NCI-H345 (cell line): ENCODE measurements at places on chromosomes 1 and 21.
A peak's percentile ranks its signal among the peaks of the same experiment; 100 is the strongest.

DNA sequence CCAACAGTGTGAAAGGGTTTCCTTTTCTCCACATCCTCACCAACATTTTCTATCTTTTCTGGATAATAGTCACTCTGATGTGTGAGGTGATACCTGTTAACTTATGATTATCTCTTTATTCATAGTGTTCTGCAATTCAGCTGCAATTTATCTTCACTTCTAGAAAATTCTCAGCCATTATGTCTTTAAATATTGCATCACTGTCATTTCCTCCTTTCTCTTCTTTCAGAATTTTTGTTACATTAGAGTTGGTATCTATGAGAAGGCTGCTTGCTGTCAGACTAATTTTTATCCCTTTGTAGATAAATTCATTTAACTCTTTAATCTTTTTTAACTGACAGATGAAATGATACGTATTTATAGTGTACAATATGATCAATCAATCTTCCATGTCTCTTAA is 30.5 kb upstream of the ATF3 start:
- DNase-seq: no peak

DNA sequence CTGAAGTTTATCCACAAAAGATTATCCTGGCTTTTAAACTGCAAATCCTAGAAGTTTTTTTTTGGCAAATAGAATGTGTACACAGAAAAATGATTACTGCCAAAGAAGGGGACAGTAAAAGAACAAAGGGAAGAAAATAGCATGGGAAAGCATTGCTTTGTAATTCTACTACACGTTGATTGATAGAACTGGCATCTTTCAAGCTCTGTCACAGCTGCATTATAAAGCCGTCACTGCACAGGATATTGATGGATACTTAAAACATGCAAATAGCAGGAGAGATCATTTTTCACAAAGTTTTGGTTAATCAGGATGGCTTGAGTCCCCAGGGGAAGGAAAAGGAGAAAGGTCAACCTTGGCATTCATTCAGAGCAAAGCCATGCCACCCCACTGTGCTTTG is 183.7 kb upstream of the RRP15 start:
- no peak for DNase-seq

GRCh38 chr21:31781737-31782136 is 49.8 kb upstream of the SCAF4 start:
- DNase-seq: peak; percentile 86

GRCh38 chr1:24015221-24016210 is 35.4 kb upstream of the SRSF10 start:
- no peak for DNase-seq

GRCh38 chr1:173057984-173058383 is 7.2 kb upstream of the TNFSF18 start:
- DNase-seq: no peak

DNA sequence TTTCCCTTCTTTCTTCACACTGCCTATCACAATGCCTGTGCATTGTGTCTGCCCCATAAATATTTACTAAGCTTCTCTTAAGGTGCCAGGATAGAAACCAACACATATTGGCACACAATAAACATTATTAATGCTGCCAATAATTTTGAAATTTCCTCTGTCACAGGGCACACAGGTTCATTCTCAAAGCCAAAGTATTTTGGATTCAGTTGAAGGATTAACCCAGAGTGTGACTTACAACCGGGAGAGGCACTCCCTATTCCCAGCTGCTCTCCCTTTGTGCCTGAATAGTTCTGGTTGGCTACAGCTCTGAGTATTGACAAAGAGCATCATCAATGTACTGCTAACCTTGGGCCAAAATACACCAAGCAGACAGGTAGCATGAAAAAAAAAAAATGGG is 46.6 kb upstream of the ATP1A1 start:
- peak; percentile 81 for DNase-seq

- DNase-seq: no peak
Measured at GRCh38 chr1:95237981-95238703, 4.1 kb downstream of the RWDD3 start.

DNA sequence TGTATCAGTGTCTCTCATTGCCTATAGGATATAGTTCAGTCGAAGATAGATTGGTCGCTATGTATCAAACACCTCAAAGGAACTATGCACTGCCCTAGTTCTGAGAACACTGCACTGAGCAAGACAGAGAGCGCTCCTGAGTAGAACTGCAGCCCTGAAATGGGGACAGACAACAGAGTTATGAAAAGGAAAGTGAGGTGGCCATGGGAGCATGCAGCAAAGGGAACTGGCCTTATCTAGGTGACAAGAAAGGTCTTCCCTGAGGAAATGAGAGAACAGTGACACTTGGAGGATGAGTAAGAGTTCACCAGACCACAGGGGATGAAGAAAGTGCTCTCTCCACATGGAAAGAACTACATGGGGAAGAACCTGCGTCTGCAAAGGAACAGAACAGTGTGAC is 7.5 kb upstream of the G0S2 start:
- DNase-seq: no peak

DNA sequence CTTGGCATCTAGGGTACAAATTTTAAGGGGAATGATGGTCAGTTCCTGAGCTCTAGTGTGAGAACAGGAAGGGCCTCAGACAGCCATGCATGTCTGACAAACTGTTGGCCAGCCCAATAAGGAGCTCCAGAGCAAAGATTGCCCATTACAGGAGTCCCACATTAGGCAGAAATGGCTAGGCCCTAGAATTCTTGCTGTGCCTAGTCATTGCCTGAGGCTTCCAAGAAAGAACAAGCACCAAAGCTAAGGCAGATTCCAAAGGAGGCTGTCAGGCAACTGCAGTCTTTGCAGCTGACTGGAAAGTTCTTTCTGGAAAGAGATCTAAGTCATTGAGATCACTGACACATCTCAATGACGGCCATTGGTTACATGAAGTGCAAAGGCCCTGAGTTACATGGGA is 3.9 kb upstream of the STIL start:
- DNase-seq: no peak

GRCh38 chr1:30412241-30413110 is 310.9 kb downstream of the MATN1 start:
- DNase-seq: no peak

GRCh38 chr1:239841631-239842030 is 250.1 kb upstream of the FMN2 start:
- no peak for DNase-seq

- no peak for DNase-seq
Measured at GRCh38 chr1:198849093-198849492, 210.3 kb downstream of the PTPRC start.

GRCh38 chr1:235136111-235136510 is 7.5 kb upstream of the TOMM20 start:
- DNase-seq: no peak

DNA sequence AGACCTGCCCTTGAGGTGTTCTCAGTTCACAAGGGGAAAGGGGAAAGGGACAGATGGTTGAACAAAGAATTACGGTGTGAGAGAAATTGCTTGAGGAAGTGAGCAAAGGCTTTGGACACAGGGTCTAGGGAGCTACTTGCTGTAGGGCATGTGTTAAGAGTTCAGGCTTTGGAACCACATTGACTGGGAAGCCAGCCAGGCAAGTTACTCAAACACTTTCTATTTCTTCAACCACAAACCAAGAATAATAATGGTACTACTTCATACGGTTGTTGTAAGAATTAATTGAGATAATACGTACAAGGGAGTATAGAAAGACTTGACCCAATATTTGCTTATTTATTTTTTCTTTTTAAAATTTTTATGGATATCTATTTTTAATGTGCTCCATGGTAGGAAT is 26.6 kb downstream of the AK4 start:
- DNase-seq: no peak

- DNase-seq: peak; percentile 43
Measured at GRCh38 chr1:32881871-32882850, 4.1 kb upstream of the HPCA start.

DNA sequence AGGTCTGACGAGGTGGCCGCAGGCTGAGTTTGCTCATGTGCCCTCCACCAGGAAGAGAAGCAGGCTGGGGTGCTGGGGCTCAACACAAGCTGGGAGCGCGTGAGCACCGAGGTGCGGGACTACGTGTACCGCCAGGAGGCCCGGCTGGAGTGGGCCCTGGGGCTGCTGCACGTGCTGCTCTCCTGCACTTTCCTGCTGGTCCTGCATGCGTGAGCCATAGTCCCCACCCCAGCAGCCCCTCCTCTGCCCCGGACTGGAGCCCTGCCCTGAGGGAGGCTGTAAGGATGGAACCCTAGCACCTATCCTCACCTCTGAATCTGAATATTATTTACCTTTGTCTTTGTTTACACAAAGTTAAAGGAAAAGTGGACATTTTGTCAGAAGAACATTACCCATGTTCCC is 7.8 kb upstream of the ADAM15 start:
- no peak for DNase-seq

DNA sequence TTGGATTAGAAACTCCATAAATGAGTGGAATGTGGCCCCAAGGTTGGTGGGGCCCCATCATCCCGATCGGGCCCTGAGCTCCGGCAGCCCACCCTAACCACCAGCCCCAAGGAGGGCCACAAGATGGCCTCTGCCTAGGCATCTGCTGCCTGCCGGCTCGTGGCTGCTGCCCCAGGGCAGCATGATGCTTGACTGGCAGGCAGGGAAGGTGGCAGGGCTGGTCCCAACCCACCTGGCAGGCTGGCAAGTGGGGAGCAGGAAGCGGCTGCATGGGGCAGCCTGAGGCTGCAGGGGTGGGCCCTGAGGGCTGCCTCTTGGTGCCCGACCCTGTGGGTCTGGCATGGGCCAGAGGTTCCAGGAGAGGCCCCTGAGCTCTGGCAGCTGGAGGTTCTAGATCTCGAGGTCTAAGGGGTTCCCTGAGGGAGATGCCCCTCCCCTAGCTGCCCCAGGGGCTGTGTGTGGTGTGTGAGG is 760 bp upstream of the GJC2 start:
- no peak for DNase-seq

- no peak for DNase-seq
Measured at GRCh38 chr21:34166468-34166867, 93.1 kb downstream of the MRPS6 start.

GRCh38 chr1:200892958-200893357 is 1.7 kb upstream of the INAVA start:
- DNase-seq: no peak

DNA sequence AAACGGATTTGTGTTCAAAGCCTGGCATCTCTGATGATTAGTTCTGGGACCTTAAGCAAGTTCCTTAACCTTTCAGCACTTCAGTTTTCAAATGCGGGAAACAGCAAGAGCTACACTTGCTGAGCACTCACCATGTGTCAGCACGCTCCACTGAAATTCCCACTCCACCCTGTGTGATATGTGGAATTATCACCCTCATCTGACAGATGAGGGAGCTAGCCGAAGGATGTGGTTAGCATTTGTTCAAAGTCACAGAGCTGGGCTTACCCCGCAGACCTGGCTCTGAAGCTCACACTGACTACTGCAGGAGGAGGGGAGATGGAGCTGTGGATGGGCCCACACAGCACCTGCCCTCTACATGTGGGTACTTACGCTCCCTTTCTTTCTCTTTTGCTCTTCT is 29.1 kb downstream of the IL12RB2 start:
- DNase-seq: no peak

- peak; percentile 72 for DNase-seq
Measured at GRCh38 chr1:15246960-15247614, at the start of gene FHAD1. TSS of gene FHAD1 (plus strand) at chr1:15247223. CDS start at chr1:15251785, 4,562 bp downstream.

DNA sequence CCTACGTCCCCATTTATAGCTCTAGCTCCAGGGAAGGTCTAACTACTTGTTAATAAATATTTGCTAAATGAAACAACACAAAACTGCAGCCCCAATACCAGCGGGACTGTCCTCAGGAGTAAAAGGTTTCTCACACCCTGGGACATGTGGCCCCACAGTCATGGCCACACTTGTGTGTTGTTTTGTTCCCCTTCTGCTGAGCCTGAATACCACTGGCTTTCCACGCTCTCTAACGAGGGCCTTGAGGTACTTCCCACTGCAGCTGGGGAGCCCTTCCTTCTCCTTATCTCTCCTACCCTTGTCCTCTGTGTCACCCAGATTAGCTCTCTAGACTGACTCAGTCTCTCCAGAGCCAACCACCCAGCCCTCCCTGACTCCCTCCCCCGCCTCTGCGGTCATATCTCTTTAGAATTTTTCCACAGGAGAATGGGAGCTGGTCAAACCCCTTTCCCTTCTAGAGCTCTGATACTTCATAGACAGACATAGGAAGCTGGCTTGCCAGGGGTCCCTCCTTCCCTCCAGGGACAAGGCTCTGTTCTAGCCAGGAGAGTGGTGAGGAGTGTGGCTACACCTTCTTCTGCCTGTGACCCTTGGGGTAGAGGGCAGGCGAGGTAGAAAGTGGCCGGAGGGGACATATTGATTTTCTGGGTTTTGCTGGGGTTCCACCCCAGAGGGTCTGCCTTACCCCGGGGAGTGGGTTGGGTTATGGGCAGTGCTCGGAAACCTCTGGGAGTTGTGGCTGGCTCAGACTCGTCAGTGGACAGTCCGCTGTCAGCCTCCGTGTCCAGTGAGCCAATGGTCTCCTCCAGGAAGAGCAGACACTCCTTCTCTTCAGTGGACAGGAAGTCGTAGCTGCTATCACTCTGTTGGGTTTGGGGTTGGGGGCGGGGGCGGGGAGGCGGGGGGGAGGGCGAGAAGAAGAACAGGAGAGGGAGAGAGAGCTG is 8.1 kb downstream of the C1orf116 start:
- DNase-seq: no peak

DNA sequence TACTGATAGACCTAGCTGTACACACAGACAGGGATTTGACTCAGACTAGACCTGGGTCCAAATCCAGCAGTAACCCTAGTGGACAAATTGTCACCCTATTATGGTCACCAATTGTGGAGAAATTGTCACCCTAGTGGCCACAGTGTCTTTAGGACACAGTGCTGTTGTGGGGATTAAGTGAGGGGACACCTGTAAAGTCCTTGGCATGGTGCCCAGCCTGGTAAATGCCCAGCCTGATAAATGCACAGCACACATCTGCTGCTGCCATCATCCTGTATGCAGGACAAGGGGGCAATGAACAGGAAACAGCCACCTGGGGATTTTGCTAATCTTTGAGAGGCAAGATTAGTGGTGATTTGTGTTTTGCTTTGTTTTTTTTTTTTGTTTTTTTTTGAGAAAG is 2.3 kb downstream of the TMEM61 start:
- DNase-seq: peak; percentile 92

DNA sequence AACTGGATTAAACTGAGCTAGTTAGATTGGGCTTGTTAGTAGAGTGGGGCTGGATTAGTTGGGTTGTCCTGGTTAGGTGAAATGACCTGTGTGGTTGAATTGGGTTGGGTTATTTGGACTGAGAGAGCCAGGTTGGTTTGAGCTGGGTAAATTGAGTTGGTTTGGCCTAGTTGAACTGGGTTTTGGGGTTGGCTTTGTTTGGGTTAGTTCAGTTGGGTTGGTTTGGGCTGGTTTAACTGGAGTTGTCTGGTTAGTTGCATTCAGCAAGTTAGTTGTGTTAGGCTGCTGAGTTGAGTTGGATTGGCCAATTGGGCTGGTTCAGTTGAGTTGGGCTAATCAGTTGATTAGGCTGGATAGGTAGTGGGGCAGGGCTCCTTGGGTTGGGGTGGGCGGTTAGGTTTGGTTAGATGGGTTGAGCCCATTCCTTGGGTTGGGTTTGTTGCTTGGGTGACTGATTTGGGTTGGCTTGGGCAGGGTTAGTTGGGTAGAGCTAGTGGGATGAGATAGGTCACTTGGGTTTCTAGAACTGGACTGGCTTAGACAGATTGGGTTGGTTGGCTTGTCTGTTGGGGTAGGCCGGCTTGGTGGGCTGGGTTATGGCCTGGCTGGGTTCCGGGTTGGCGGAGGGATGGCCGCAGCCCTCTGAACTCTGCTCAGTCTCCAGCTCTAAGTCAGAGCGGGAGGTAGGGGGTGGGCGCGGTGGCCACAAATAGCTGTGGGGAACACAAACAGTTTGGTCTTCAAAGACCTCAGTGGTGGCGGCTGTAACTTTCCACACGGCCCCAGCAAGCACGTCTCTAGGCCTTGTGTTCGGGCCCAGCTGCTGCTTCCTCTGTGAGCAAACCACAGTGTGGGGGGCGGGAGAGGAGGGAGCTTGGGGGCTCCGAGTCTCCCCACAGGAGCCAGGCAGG is 67.2 kb upstream of the RUNX3 start:
- no peak for DNase-seq
